Cardiac septum (tissue), 1 donor: ENCODE measurements at places on chromosomes 16 and 17.
A peak's percentile ranks its signal among the peaks of the same experiment; 100 is the strongest.

DNA sequence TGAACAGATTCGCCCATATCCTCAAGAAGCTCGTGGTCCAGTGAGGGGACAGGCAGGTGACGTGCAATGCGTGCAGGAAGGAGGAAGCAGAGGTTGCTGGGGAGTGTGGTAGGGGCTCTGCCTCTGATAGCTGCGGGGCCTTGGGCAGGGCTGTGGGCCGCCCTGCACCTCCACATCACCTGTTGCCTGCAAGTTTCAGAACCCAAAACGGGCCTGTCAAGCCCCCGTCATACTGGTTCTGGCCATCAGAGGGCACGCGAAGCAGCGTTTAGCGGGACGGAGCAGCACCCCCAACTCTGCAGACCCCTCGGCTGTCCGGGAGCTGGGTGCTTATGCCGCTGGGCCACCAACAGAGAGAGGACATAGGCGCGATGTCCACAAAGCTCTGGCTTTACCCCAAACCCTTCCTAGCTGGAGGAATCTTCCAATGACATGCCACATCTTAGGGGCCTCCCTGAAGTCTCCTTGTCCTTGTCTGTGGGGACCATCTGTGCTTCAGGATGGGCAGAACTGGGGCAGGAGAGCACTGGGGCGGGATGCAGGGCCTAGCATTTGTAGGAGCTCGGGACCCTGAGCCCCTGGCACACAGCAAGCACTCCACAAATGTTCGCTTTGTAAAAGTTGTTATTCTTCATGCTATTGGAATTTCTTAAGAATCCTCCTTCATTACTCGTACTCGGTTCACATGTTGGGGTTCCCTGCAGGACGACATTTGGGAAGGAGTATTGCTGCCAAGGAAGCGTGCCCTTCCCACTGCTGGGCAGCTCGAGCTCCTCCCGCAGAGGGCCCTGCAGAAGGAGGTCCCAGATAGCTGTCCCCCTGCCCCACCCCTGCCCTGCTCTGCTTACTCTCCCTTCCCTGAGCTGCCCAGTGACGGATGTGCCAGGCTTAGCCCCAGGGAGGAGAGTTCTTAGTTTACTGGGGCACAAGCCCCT lies 64.3 kb downstream of the CNGB1 start:
- no peak for DNase-seq

DNA sequence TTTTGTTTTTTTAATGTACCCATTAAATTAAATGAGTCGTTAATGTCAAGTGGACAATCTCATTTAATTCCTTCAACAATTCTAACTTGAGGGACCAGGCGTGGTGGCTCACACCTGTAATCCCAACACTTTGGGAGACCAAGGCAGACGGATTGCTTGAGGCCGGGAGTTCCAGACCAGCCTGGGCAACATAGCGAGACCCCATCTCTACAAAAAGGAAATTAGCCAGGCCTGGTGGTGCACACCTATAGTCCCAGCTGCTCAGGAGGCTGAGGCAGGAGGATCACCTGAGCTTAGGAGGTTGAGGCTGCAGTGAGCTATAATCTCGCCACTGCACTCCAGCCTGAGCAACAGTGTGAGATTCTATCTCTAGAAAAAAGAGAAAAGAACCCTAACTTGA lies 20.7 kb upstream of the GSG1L start:
- DNase-seq, result no peak

- DNase-seq, result peak; percentile 77
These were observed 63.9 kb upstream of the DNAJA2 start for GRCh38 chr16:47037396-47037745.

GRCh38 chr16:17130733-17131132 lies 340.0 kb downstream of the XYLT1 start:
- DNase-seq, result no peak

DNA sequence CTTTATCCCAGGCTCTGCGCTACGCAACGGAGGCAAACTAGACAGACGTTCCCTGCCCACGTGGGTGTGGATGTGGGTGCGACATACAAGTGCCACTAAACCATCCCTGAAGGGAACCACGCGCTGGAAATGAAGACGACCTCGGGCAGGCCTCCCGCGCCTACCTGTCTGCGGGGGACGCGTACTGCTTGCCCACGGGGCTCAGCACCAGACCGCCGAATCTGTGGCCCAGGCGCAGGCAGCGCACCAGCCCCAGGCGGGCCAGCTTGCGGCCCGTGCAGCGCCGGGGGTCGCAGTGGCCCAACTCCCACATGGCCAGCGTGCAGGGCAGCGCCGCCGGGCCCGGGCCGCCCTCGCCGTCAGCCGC lies 480 bp downstream of the TSR3 start:
- no peak for DNase-seq
